T-helper 1 cell (primary cell): ENCODE measurements at places on chromosomes 1 and 21.

GRCh38 chr1:181160998-181161870 is 72.7 kb downstream of the IER5 start:
- DNase-seq: peak; percentile 47

GRCh38 chr1:54054438-54054749 is 986 bp downstream of the TCEANC2 start:
- DNase-seq: no peak

- no peak for DNase-seq
Measured at GRCh38 chr1:59143133-59143487, 153.8 kb upstream of the FGGY start.

DNA sequence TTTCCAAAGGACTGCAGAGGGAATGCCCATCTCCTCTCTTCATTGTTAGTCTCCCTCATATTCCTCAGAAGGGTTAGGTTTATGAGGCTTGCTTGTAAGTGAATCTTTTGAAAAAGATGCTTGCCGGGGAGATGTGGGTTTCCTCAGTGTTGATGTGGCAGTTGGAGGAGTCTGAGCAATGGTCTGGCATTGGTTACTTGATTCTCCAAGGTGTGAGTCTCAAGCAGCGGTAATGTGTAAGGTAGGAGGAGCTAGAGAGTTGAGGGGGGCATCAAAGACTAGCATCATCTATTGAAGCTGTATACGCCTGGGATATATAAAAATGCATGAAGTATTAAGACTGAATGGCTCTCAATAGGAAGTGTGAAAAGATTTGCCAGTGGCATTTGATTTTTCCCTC is 21.5 kb downstream of the KHDRBS1 start:
- DNase-seq: no peak

DNA sequence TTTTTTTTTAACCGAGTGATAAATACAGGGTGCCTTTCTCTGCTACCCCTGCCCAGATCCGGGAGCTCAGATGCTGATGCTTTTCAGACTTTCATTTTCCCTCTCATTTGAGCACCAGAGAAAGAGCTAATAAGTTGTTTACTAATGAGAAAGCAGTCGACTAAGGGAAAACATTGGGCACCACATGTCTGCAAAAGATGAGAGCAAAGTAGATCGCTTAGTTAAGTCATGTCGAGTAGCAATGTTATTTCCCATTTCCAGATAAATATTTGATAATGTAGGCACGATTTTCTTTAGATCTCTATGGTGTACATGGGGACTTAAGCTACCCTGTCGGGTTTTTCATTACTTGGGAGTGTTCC is 1.2 kb downstream of the PKN2 start:
- no peak for DNase-seq

- DNase-seq: no peak
Measured at GRCh38 chr1:145871994-145872924, 13.4 kb upstream of the PIAS3 start.

DNA sequence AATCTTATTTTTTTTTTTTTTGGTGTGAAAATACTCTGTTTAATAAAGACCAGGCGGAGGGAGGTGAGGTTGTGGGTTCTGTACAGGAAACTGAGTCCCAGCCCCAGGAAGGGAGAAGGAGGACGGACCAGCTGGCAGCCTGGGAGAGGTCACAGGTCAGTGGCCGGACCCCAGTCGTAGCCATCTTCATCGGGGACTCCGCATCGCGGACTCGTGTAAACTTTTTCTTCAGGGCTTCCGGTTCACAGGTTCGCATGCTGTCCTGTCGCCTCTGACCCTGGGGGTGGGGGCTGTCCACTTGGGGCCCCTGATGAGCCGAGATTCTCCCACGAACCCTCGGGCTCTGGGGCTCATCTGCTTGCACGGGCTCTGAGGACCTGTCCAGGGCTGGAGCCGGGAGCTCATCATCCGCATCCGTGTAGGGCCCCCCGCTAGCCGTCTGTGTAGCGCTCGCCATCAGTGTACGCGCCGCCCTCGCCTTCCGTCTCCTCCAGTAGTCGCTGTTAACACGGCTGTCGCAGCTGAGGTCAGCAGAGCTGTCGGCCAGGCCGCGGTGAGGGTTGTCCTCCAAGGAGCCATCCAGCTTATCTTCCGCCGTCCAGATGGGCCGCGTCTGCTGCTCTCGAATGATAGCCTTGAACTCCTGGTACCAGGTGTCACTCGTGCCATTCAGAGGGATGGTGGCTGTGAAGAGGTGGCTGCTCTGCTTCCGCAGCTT is 975.7 kb upstream of the PRMT6 start:
- DNase-seq: no peak

DNA sequence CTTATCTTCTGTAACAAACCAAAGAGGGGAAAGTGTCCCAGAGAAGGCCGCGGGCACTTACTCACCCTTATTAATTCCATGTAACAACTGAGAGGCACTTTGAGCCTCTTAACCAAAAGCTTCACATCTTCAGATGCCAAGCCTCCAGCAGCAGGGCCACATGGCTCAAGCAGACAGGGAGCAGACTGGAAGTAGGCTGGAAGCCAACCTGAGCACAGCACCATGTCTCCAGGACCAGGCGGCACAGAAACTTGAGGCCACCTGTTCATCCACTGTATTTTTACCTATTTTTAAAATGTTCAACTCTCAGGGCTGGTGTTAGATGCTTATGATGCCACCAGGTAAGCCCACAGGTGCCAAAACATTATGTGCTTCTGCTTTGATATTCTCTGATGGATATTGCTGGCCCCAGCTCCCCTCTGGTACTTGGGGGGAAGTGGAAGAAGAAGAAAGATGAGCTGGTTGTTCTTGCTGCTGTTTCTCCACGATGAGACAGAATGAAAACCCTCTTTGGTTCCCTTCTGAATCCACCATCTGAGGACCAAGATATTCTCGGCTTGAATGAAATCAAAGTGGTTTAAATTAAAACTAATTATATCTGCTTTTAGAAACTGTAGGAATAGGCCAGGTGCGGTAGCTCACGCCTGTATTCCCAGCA is 30.6 kb upstream of the SDE2 start:
- no peak for DNase-seq

DNA sequence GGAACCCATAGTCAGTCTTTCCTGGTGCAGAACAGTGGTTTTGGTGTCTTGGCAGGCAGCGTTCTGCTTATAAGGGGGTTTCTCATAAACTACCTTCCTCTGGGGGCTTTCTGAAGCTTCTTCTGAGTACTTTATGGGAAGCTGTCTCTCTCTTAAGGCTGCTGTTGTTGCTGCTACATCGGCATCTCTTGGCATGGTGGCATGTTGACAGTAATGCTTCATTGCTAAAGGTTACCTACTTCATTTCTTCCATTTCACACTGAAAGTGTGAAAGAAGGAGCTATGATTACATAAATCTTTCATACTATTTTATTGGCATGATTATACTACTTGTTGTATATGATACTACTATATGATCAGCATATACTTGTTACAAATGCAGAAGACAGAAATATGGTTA is 6.3 kb upstream of the MAP10 start:
- DNase-seq: no peak

GRCh38 chr1:112699425-112700144 is 7.3 kb downstream of the RHOC start:
- DNase-seq: no peak

DNA sequence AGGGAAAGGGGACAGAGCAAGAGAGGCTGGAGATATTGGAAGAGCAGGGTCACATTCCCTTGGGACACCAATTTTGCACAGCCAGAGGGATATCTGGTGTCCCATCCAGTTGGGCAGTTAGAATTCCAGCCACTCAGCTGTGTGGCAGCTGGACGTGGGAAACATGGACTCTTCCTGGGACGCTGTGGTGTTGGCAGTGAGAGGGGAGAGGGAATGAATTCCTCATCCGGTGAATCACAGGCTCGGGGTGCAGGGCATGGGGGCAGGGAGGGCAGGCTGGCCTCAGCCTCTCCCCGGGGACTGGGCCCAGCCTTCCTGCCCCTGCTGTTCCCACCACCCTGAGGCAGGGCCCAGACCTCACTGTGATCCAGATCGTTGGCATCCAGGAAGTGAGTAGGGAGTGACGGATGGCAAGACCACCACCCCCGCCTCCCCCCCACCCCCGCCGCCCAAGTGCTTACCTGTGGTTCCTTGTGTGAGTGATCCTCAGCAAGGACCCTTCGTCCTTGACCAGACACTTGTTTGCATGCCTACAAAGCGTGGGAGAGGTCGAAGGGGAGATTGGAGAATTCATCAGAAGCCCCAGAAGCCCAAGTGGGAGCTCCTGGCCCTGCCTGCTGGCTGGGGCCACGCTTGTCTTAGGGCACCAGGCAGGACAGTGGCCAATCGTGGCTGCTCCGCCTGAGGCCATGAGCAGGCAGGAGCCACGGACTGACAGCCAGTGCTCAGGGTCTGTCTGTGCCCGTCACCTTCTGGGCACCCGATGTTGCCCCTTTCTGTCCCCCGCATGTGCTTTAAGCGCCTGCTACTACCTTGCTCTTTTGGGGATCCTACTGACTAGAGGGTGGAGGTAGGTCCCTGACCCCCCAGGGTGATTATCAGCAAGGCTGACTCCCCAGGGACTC is 8.7 kb downstream of the WNT3A start:
- DNase-seq: no peak

DNA sequence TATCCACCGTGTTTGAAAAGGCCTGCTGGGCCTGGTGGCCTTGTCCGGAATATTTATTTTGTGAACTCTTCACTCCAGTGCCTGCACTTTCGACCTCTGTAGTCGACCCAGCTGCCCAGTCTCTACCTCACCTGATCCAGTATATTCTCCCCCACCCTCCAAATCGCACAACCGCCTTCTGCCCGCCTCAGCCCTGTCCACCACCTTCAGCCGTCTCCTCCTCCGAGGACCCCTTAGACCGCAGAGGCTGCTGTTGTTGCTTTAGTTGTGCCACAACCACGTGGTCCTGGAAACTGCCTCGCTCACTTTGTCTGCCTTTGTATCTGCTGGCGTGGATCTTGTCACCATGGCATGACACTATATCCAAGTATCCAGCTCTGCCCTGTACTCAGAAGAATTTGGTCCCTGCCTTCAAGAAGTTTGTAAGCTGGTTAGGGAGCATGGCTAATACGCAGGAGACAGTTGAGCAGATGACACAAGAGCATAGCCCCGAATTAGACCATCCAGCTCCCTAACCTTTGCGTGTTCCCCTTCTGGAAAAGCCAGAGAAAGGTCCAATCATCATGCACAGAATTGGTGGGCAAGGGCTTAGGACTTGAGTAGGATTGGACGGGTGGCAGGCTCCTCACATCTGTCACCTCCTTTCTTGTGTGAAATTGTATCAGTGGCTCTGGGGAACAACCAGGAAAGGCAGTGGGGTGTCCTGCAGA is 1.5 kb downstream of the PHGDH start:
- no peak for DNase-seq

DNA sequence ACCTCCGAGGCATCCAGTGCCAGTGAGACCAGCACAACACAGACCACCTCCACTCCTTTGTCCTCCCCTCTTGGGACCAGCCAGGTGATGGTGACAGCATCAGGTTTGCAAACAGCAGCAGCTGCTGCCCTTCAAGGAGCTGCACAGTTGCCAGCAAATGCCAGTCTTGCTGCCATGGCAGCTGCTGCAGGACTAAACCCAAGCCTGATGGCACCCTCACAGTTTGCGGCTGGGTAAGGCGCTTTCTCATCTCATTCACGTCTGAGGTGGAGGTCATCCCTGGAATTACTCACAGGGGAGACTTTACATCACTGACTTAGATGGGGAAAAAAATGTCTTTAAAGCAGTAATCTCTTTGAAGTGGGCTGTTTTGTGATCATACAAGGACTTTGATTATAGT is 106.3 kb downstream of the CD247 start:
- no peak for DNase-seq

DNA sequence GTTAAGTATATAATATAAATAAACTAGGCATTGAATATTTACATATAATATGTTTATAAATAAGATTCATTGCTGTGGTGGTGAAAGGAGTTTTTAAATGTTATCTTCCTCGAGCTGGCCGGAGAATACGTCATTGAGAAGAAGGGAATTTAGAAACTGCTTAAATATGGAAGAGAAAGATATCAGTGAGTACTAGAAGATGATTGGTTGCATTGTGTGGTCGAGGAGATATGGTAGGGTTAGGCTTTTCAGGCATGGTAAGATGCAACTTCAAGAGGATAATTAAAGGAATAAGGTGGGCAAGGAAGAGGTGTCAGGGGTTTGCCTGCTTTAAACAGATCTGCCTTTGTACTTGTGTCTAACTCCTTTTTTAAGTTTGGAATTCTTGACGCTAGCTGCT is 73.5 kb downstream of the RPS6KC1 start:
- DNase-seq: no peak

DNA sequence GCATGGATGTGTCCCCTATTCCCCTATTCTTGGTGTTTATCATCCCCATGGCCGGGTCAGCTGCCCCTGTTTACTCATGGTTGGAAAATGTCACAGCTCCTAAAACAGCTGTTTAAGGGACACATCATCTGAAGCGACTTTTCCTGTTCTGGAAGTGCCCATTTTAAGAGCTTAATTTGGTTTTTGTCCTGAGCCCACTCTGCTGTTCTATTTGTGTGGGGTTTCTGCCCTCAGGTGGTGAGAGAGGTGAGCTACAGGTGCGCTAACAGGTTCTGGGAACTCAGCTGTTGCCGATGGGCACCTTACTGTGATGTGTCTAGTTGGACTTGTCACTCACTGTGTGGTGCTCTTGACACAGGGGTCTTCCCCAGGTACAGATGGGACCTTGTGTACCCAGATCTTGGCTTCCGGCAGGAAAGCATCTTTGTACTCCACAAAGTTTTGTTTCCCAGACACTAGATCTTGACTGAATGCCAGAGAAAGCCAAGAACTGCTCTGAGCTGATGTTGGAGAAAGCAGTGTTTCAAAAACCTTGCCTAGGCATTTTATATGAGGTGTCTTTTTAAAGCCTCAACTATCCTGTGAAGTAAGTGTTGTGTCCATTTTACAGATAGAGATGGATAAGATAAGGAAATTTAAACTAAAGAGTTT is 59.0 kb upstream of the CD1D start:
- no peak for DNase-seq

- DNase-seq: no peak
Measured at GRCh38 chr21:16842696-16843035, 670.2 kb upstream of the CXADR start.

- no peak for DNase-seq
Measured at GRCh38 chr1:19330449-19331135, 18.5 kb downstream of the SLC66A1 start.

DNA sequence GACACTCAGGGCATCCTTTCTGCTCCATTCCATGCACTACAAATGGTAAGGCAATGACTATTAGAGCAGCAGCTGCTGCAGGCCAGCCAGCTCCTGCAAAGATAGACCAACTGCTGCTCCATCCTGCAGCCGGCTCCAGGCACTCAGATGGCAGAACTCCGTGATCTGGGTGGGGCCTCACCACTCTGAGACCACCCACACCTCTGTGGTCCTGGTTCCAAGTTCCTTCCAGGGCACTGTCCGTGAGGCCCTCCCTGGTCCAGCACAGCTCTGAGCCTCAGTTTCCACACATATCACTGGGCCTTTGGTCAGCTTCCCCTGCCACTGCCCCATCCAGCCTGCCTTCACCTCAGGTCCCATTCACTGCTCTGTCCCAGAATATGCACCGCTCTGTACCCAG is 114.7 kb downstream of the DMRTB1 start:
- DNase-seq: no peak

- no peak for DNase-seq
Measured at GRCh38 chr1:183821889-183822611, 17.1 kb downstream of the RGL1 start.
